Activated CD4-positive, alpha-beta memory T cell treated with anti-CD3 and anti-CD28 coated beads, Interleukin-2, amount 10 ng/mL, durations not matched to agents 7 days and 5 days (primary cell): ENCODE measurements at places on chromosomes 13 and 19. TPM values are rescaled to one million over a fixed set of nuclear protein-coding genes. Genes with fewer than 3 reads are reported as not detected.

Gene CADM4
- 0.60 TPM for total RNA-seq

Gene PTH2
- total RNA-seq, result not detected

Gene ODAD3
- total RNA-seq, result not detected

Gene PLEKHJ1
- 58.3 TPM for total RNA-seq

Gene SLC1A5
- 200 TPM for total RNA-seq

- peak; percentile 58 for DNase-seq
Measured at GRCh38 chr19:18417250-18418028, 1.8 kb upstream of the SSBP4 start.

DNA sequence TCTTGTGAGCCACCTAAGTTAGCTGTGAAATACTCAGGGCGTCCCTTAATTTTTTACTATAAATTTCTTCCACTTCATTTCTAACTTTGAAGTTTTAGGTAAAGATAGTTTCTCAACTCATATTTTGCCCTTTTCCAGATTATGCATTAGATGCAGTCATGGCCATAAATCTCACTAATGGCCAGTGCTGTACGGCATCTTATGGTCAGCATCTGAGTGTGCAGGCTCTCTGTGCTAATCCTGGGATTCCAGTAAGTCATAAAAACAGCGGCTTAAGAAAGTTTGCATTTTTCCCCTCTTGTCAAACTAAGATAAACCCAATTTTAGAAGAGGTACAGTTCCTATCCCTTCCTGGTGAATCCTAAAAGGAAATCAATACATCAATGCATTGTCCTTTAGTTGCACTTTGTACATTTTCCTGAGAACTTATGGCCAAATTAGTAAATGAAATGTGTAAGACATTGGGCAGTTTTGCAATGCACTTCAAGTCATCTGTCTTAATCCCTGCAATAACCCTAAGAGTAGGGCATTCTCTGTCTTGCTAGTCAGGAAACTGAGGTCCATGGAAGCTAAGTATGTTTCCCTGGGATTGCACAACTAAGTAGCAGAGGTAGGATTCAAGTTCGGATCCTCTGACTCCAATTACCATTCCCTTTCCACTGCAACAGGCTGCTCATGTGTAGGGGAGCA is 146.2 kb downstream of the DCT start:
- no peak for DNase-seq

DNA sequence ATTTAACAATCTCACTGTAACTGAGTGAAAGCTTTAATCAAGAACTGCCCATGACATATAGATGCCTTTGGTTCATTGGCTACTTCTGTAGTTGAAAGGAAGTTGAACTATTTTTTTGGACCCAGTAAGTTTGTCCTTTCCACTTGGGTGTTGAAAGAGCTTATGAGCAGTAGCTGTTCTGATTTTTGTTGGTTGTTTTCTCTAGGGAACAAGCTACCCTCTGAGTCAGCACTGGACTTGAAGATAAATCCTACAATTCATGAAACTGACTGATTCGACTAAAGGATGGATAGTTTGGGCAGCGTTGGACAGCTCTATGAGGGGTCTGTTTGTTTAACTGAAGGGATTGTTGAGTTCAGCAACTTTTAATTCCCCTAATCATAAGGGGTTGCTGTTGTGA is 101.0 kb downstream of the PAN3 start:
- no peak for DNase-seq

DNA sequence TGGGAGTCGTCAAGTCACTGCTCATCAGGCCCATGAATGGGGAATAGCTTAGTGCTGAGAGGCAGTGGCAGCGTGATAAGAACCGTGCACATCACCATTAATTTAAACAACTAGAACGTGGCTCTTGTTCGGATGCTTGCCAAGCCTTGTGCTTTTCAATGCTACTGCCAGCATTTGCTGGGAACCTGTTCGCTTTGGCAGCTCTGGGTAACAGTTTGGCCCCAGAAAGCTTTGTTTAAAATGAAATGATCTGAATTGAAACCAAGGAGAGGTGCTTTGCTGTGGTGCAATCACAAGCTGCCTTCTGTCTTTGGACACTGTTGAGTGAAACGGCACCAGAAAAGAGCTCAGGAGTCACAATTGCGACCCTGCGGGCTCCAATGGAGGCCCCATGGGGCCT is 53.5 kb upstream of the OLFM4 start:
- no peak for DNase-seq

DNA sequence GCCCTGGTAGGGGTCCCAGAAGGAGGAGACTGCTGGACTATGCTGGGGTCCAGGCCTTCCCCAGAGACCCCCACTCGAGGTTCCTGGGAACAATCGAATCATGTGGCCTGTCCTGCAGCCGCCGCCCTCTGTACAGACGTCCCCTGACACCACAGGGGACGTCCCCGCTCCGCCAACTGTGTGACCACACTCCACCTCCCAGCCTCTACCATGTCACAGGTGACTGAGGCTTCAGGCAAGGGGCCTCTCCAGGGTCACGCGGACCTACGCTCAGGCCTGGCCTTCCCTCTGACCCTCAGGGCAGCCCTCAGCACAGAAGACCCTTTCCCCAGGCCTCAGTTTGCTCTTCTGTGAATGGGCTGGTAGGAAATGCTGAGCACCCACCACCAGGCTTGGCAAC is 13.1 kb upstream of the TMEM161A start:
- no peak for DNase-seq

GRCh38 chr19:49553451-49554271 is 25.9 kb downstream of the RCN3 start:
- DNase-seq, result peak; percentile 68

DNA sequence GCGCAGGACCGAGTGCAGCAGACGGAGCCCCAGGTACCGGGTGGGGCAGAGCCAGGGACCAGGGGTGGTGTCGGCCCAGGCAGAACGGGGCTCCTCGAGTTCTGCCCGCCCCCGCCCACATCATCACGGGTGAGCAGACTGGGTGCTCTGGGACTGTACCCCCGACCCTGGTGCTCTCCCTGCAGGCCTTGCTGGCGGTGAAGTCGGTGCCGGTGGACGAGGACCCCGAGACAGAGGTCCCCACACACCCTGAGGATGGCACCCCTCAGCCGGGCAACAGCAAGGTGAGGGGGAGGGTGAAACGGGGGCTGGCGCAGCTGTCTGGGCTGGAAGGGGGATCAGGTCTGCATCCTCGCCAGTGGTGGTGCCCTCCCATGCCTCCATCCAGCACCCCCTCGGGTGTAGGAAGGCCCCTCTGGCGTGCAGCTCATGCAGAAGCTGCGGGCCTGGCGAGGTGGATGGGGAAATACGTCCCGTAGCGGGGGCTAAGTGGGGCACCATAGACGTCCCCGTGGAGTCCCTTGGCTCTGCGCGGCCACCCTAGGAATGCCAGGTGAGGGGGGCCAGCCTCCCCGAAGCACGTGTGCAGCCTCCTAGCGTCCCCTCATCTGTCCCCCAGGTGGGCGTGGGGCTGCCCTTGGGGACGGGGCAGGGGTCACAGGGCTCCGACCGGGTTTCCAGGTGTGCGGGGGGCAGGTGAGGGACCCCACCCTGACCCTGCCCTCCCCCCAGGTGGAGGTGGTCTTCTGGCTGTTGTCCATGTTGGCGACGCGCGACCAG is 6.4 kb downstream of the APC2 start:
- no peak for DNase-seq
